Naive B cell (primary cell): ENCODE measurements at places on chromosomes 4 and X.
A peak's percentile ranks its signal among the peaks of the same experiment; 100 is the strongest.

DNA sequence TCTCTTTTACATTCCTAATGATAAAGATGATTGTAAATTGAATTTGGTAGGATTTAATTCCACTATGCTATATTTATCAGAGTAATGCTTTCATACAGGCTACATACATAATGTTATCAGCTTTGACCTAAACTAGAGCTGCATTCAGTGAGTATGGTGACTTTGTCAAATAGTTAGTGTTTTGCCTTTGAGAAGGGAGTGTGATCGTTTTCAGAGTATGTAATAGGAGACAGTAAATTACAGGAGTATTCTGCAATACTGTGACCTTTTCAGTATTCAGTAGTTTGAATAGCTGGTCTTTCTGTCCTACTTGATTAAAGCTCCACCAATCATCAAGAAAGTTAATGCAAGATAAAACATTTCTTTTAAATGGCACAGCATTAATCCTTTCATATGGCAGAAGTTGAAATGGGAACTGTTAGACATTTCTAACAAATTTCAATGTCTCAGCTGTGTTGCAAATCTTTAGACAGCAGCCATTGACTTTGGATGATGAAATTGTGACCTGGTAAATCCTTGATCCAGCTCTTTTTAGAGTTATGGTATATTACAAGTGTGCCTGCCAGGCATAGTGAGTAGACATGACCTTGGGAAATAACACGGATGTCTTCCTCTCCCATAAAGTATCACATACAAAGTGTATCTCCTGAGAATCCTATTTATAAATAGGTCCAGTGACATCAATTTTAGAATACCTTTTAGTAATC is 455.3 kb downstream of the KCTD8 start:
- DNase-seq: no peak

GRCh38 chr4:146073517-146073916 is 102.0 kb upstream of the LSM6 start:
- no peak for DNase-seq

- DNase-seq: no peak
Observed at GRCh38 chrX:1295550-1295949, 26.9 kb downstream of the CSF2RA start.

DNA sequence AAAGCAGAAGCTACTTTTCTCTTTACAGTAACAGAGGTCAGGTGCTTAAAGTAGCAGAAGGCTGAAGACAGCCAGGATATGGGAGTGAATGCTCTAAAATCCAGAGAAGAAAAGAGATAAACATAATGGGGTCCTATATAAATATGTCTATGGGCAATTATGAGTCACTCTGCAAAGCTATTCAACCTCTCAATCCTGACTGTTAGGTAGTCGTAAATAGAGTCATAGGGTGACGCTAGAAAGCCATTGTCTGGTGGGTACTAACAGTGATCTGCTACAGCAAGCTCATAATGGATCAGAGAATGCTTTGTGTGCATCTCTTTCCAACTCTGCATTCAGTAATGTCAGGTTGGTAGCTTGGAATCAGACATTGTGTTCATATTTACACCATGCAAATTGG is 53.5 kb upstream of the PDE5A start:
- no peak for DNase-seq

GRCh38 chr4:11152684-11153083 is 276.0 kb downstream of the HS3ST1 start:
- no peak for DNase-seq

GRCh38 chr4:9835430-9835829 is 54.0 kb downstream of the DRD5 start:
- DNase-seq: no peak

DNA sequence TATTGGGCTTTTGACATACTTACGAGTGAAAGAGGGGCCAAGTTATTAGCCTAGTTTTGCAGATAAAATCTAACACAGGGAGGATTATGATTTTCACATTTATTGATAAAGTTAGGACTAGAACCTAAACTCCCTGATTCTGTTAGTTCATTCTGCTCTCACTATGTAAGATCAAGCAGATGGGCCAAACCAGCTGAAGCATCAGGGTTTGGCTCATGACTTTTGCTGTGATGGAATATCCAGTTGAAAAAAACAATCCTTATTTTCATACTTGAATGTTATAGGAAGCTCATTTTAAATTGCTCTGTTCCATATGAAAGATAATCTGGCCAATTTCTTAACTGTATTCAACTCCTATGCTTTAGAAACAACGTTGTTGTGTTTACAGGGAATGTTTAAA is 21.2 kb downstream of the SPRY1 start:
- no peak for DNase-seq

DNA sequence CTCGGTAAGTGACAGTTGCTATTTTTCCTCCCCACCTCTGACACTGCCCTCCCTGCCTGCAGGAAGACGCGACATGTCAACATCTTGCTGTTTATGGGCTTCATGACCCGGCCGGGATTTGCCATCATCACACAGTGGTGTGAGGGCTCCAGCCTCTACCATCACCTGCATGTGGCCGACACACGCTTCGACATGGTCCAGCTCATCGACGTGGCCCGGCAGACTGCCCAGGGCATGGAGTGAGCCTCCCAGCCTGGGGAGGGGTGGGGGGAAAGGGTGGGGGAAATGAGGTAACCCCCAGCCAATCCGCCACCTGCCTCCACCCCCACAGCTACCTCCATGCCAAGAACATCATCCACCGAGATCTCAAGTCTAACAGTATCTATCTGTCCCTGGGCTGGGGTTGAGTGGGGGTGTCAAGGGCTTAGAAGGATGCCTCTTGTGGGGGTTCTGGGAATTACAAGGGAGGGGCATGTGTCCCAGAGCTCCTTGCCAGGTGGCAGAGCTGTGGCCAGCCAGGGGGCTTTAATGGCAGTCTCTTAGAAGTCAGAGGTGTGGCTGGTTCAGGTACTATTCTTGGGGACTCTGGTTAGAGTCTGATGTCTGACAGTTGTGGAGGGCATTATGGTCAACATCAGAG is 7.8 kb downstream of the ARAF start:
- peak; percentile 25 for DNase-seq

DNA sequence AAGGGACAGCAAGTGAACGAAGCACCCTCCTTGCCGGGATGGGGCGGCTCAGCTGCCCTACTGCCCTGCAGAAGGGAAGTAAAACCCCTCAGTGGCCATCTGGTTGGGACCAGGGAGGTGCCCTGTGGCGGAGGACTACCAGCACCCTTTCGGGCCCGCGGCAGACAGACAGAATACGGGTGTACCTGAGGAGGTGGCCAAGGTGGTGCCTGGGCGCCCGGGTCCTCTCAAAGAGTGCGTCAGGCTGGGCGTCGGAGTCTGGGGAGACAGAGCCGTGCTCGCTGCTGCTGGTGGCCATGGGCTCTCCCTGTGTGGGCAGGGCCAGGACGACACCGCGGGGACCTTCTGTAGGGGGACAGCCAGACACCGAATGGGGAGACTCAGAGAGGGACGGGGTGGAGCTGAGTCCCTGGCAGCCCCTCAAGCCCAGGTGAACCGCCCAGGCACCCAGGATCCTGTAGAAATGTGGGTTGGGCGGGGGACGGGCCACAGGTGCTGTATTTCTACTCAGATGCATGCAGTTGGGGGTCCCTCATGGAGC is 29.7 kb downstream of the PDHA1 start:
- no peak for DNase-seq

- no peak for DNase-seq
Observed at GRCh38 chrX:10519278-10519677, 101.1 kb downstream of the MID1 start.

DNA sequence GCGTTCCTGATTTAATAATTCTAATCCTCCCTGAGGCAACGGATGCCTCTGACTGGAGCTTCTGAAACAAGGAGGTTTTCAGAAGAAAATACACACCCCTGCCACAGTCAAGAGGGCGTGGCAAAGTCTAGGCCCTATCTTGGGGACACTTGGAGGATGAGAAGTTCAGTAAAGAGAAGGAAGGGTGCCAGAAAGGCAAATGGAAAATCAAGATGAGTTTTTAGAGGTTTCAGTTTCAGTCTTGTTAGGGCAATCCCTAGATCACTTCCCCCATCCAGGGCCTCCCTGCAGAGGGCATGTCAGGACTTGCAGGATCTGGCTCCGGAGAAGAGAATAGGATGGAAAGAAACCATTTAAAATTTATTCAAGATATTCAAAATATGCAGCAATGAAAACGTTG is 28.5 kb upstream of the FGF2 start:
- no peak for DNase-seq

DNA sequence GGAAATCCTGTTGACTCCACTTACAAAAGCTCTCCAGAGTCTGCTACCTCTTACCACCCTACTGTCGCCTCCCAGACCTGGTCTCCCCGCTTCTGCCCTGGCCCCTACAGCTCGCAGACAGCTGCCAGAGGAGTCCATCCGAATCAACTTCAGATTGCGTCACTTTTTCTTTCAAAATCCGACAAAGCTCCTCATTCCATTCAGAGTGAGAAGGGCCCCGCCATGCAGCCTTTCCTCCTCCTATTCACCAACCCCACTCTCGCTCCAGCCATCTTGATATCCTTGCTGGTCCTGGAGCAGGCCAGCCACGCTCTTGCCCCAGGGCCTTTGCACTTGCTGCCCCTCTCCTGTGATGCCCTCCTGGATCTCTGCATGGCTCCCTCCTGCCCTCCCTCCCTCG is 5.2 kb upstream of the OPN1LW start:
- DNase-seq: no peak

DNA sequence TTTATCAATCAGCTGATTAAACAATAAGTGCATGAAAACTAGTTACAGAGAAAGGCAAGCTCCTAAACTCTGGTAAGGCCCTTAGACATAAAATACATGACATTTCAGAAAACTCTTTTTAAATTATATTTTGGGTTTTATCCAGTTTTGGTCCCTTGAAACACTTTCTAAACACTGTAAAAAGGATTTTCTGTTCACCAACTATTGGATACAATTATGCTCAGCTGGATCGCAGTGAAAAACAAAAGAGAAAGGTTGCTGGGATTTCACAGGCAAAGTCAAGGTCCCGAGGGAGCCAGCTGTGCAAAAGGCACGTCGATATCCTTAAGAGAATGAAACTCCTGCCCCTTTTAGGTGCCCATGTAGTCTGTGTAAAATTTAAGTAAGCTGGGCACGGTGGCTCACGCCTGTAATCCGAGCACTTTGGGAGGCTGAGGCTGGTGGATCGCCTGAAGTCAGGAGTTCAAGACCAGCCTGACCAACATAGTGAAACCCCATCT is 1018.4 kb upstream of the INTU start:
- no peak for DNase-seq

- peak; percentile 15 for DNase-seq
Observed at GRCh38 chrX:113747274-113747973, 836.5 kb upstream of the HTR2C start.

- DNase-seq: no peak
Observed at GRCh38 chrX:151899622-151900021, 13.1 kb upstream of the MAGEA4 start.

DNA sequence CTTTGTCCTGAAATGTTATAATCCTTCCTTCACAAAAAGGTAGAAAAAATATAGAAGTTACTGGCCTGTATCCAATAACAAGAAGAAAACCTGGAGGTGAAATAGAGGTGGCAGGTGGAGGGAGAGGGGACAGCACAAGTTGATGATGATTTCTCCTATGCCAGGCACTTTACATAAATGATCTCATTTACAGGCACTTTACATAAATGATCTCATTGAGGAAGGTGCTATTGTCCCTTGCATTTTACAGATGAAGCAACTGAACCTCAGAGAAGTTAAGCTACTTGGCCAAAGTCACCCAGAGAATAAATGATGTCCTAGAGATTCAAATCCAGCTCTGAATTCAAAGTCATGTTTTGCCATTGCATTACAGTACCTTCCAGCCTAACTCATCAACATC is 7.1 kb upstream of the OPHN1 start:
- no peak for DNase-seq

- no peak for DNase-seq
Observed at GRCh38 chrX:133980406-133980805, 5.0 kb downstream of the GPC3 start.

- DNase-seq: no peak
Observed at GRCh38 chr4:104930298-104930697, 216.4 kb upstream of the TET2 start.

DNA sequence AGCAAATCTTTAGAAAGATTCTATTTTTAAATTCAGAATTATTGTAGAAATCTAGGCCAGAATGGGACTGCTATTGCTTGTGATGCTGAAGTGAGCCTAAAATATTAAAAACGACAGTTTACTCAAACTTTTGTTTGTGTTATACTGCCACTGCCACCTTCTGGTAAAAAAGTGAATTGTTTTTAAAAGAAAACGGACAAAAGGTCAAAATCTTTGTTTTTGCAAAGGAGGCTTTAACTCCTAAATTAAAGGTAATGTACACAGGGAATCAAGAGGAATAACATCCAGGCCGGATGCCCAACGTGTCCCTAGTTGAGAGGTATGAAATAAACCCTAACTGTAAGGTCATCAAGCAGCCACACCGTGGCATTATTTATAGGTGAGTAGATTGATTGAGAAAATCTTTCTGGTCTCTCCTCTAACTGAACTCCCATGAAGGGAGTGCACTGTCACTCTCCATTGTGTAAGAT is 338.3 kb upstream of the GALNT7 start:
- DNase-seq: no peak

GRCh38 chr4:17398035-17398434 is 113.9 kb downstream of the QDPR start:
- no peak for DNase-seq

DNA sequence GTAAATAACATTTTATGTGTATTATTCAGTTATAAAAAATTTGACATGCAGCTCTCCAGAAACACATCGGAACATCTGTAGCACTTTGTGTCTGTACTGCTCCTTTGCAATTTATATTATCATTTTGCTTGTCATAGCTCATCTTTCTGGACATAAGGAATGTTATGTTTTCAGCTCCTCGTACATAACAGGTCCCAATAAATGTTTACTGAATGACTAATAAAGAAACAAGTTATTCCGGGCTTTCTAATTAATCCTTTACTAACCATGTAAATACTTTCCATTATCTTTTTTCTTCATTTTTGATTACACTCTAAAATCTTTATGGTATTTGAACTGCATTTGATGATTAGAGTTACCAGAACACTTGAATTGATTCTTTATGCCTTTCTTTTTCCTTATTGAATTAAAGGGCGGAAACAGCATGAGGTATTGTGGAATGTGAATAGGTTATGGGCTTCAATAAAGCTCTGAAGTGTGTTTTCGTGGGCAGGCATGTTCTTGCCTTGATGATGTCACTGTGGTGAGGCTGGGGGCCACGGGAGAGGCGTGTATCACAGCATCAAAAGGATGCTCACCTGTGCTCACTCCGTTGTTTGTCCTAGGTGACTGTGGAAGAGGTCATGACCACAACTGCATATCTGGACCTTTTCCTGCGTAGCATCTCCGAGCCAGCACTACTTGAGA is 131.6 kb downstream of the GATB start:
- no peak for DNase-seq

DNA sequence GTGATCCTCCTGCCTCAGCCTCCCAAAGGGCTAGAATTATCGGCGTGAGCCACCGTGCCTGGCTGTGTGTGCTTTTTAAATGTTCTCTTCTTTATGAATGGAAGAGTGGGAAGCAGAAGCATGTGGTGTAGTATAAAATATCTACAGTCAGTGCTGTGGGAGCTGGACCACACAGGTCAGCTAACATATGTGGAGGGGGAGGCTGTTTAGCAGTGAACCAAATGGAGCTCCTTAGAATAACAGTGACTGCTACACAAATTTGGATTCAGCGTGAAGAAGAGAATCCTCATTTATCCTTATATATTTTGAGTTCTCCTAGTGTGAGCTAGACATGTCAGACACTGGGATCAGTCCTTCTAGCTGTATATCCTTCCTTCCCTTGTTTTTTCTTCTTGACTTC is 3.2 kb downstream of the SNX25 start:
- no peak for DNase-seq

GRCh38 chr4:177596035-177596434 is 153.8 kb upstream of the AGA start:
- no peak for DNase-seq

GRCh38 chrX:79452881-79453280 is 85.7 kb upstream of the ITM2A start:
- DNase-seq: no peak
